ENCODE measurements at places on chromosomes 1 and 21.

DNA sequence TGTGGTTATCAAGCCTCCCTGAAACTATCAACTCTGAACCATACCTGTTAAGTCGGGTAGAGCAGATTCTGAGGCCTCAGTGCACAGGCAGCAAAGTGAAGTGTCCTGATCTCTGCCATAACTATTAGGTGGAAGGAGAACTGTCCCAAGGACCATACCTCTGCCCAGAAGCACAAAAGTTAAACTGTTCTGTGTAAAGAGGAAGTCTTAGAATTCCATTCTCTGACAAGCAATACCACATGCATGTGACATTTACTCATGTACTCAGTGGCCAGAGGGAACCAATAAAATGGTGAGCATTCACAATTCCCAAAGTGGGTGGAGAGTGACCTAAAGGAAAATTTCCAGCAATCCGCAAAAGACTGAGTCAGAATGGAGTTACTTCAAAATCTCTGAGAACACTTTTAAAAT lies 61.0 kb downstream of the TOR3A start:
- no peak for DNase-seq

GRCh38 chr1:85452948-85453347 lies 12.0 kb downstream of the DDAH1 start:
- no peak for DNase-seq

- no peak for DNase-seq
These were observed 5.7 kb downstream of the CTPS1 start for GRCh38 chr1:40985161-40985560.

DNA sequence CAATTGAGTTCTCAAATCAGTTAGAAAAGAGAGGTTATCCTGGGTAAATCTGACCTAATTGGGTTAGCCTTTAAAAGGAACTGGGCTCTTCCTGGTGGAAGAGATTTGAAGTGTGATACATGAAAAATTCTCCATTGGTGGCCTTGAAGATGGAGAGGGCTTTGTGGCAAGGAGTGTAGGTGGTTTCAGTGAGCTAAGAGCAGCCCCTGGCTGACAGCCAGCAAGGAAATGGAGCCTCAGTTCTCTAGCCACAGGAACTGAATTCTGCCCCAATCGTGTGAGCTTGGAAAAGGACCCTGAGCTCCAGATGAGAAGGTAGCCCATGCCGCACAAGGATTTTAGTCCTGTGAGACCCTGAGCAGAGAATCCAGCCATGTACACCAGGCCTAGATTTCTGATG lies 12.7 kb upstream of the HYI start:
- no peak for DNase-seq

DNA sequence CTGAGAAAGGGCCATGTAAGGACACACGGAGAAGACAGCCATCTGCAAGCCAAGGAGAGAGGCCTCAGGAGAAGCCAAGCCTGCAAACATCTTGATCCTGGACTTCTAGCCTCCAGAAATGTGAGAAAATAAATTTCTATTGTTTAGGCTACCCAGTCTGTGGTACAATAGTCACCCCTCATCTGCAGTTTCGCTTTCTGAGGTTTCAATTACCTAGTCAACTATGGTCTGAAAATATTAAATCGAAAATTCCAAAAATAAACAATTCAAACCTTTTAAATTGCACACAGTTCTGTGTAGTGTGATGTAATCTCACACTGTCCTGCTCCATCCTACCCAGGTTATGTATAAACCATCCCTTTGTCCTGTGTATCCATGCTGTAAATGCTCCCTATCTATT lies 52.6 kb downstream of the ZNF644 start:
- no peak for DNase-seq

DNA sequence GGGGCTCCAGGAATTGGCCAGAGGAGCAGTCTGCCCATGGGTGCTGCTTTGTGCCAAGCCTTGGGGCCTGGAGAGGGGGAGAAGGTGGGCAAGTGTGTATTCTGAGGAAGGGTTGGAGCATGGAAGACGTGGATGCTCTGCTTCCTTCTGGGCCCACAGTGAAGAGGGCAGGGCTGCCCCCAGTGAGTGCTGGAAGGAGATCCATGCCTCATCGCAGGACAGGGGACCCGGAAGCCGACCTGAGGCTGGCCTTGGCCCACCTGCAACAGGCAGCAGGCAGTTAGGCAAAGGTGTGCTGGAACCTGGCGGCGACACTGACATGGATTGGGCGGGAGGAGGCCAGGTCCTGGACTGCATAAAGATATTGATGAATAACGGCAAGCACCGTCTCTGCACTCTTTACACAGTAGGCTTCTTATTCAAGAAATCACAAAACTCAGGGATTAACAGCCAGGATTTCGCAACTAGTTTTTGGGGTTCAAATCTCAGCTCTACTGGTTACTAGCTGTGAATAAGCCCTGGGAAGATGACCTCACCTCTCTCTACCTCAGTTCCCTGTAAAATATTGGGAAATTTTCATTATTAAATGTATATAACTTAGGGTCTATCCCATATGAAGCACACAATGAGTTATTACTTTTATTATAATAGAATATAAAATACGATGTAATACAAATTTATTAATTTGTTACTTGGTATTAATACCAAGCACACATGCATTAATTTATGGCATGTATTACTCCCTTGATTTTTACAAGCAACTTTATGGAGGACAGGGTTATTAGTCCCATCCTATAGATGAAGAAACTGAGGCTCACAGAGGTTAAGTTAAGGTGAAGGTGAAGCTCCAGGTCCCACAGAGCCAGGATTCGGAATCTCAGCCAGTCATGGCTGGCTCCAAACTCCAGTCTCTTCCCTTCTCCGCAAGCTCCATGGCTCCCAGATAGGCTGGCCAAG lies 62.3 kb downstream of the DHRS3 start:
- no peak for DNase-seq

GRCh38 chr1:155966750-155967149 lies 11.6 kb downstream of the ARHGEF2 start:
- DNase-seq: no peak

- DNase-seq: no peak
These were observed 267.3 kb downstream of the LTN1 start for GRCh38 chr21:28725396-28725795.

DNA sequence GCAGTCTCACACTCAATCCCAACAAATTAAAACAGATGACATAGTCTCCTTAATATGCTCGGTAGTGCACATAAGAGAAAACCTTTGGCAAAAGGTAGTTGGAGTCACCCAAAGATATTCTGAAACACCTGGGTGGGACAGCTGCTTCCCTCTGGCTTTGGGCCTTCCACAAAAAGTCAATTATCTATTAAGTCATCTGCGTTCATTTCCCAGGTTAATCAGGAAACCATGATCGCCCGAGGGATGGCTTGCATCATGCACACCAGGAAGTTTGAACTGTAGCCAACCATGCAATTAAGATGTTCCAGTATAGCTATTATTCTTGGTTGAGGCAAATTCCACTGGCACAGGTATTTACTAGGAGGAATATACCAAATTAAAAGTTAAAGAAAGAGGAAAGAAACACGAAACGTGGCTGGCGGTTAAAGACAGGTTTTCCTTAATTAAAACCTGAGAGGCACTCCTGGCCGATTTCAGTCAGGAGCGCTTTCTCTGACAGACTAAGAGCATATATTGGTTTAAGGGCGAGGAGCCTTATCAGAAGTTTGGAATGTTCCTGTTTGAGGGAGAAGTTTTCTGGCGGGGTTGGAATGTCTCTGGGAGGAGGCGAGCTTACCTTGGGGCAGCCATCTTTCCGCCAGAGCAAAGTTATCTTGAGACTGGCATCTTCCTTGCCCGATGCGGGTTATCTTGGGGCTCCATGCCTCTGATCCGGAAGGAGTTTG lies 19.9 kb downstream of the CLDN17 start:
- no peak for DNase-seq

- DNase-seq: no peak
These were observed 20.2 kb downstream of the EXOC8 start for GRCh38 chr1:231317306-231318014.

DNA sequence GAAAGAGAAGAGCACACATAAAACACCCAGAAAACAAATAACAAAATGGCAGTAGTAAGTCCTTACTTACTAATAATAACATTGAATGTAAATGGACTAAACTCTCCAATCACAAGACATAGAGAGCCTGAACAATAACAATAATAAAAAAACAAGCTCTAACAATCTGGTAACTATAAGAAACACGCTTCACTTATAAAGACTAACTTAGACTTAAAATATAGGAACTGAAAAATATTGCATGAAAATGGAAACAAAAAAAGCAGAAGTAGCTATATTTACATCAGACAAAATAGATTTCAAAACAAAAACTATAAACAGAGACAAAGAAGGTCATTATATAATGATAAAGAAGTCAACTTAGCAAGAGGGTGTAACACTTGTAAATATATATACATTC lies 83.1 kb upstream of the LYPLAL1 start:
- DNase-seq: no peak

DNA sequence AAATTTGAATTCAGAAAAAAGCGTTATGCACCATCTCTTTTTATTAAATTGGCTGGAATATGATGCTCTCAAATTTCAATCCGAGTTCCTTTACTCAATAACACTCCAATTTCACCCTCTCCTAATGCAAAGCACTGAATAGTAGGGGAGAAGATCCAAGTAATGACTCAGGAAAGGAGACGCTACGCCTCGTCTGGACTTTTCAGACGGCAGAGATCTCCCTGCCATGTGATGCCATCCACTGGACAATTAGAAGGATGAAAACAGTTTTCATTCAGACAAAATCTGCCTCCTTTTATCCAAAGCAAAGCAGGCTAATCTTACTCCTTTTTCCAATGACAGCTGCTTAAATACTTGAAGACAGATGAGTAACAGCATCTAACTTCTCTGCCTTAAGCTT lies 242.4 kb upstream of the GREM2 start:
- no peak for DNase-seq

GRCh38 chr1:50950396-50950795 lies 9.7 kb downstream of the FAF1 start:
- DNase-seq: no peak

- DNase-seq: peak; percentile 63
These were observed 1.0 kb downstream of the ST6GALNAC5 start for GRCh38 chr1:76868154-76868882.

GRCh38 chr1:81111818-81112217 lies 688.9 kb upstream of the ADGRL2 start:
- DNase-seq: no peak

- DNase-seq: no peak
These were observed 162.7 kb downstream of the IER5 start for GRCh38 chr1:181251001-181251712.

GRCh38 chr1:115976921-115977498 lies 697 bp downstream of the SLC22A15 start:
- DNase-seq: no peak

DNA sequence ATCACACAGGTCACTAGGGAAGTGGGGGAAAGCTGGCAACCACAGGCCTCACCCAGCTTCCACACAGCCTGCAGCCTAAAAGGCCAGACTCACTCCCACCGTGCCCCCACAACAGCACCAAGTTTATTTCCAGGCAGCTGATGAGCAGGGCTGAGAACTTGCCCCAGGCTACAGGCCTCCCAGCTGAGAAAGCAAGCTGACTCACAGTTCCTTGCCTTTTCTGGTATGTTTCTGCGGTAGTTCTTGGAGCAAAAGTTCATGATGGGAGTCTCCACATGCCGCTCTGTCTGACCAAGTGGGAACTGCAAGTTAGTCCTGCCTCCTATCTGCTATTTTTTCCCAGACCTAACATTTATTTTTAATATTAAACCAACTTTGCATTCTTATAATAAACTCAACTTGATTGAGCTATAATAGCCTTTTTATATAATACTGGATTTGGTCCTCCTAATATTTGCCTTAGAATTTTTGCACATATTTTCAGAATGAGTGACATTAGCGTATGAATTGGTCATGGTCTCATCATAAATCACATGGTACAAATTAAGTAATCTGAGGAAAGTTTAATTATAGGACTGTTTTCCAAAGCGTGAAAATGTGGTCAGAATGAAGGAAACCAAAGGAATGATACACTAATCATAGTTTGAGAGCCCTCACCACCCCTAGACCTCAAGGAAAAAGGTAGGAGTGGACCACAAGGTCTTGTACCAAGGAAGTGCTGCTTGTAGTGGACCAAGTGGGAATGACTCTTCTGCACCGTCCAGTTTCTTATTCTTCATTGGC lies 30.7 kb downstream of the RPAP2 start:
- DNase-seq: no peak
